Kidney tubule cell (primary cell): ENCODE measurements at places on chromosomes 3 and 15.

DNA sequence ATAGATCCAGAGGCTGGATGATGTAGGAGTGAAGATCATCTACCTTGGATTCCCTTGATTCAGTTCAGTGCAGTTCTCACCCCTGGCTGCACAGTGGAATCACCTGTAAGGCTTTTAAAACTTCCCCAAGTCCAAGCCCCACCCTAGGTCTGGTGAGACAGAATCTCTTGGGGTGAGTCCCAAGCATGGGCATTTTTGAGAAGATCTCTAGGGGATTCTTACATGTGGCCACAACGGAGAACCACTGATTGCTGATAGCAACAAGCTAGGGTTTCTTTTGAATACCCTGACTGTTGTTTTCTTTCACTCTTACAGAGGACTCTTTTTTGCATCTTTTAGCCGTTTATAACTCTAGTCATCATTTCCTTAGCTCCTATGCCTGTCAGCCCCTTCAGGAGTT lies 204.9 kb upstream of the RASGRP1 start:
- DNase-seq, result no peak

DNA sequence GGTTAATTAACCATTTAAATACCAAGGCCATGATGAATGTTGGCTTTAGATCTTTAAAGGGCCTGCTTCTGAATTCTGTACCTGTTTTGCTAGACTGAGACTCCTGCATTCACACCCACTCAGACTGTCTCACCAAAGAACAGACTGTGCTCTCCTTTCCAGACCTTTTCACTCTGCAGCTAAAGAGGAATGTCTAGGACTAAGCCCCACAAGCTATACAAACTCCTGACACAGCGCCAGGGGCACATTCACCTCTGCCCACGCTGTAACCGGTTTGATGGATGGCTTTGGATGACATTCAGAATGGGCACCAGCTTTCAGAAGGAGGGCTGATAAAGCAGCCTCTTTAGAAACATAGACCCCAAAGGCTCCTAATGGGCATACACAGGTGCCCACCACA lies 200.1 kb downstream of the KCNMB2 start:
- no peak for DNase-seq

GRCh38 chr3:107013641-107014040 lies 363.6 kb upstream of the CCDC54 start:
- DNase-seq, result no peak

- no peak for DNase-seq
Observed at GRCh38 chr15:74867466-74868038, 5.6 kb downstream of the SCAMP2 start.

GRCh38 chr3:56885879-56886278 lies 84.1 kb upstream of the ARHGEF3 start:
- DNase-seq, result no peak

DNA sequence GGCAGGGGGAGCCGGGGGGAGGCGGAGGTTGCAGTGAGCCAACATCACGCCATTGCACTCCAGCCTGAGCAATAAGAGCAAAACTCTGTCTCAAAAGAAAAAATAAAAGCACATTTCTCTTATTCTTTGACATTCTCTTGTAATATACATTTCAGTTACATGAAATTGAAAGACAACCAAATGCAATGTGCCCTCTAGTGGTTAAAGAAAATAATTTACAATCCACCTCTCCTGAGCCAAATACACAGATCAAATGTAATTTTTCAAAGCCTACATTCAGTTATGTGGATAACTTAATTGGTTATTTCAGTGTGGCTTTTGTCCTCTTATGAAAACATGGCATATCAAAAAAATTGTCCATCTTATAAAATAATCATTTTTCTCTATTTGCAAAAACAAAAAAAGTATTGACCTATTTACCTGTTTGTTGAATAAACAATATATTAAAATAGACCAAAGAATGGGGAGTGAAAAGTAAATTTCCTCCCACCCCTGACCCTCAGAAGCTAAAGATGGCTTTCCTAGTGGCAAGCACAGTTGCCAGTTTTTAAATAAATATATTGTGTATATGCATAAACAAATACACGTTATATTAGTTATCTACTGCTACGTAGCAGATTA lies 14.2 kb upstream of the U2SURP start:
- peak; percentile 54 for DNase-seq

DNA sequence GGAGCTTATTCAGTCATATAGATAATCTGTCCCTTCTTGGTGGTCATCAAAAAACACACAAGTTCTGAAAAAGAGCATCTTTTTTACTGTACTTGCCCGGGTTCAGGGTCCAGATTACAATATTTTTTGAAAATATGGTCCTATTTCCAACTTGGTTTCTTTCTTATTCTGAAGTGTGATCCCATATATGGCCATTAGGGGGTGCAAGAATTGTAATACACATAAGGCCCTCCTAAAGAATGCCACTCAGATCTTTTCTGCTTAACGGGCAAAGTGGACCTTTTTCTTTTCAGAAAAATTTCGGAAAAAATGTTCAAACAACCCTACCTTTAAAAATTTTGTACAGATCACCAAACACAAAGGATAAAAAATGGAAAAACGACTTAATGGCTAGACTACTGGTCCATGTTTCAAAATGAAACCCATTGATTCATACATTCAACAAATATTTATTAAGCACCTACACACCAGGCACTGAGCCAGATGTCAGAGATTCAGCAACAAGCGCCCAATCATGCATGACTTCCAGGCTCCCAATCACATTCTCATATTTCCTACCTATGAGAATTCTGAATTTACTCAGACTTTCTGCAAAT lies 102.0 kb upstream of the MYRIP start:
- peak; percentile 52 for DNase-seq

DNA sequence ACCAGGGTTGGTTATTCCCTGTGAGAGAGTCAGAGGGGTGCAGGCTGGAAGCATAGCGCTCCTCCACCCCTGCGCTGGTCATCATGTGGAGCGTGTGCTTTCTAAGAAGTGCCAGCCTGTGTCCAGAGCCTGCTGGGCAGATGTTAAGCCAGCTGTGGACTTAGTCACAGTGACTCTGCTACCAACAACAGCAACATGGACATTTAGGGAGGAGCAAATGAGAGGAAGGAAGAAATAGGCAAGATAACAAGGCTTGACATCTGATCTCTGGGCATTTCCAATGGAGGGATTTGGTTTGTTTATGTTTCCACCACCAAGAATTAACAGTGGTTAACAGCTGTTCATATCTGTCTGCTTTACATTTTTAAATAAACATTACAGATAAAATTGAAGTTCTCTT lies 36.4 kb upstream of the MYZAP start:
- no peak for DNase-seq

GRCh38 chr15:87343966-87344365 lies 912.6 kb downstream of the NTRK3 start:
- no peak for DNase-seq

- peak; percentile 84 for DNase-seq
Observed at GRCh38 chr3:44477312-44478030, at the start of gene ZNF445. Gene ZNF445, minus strand, starts transcription at chr3:44477670. Its CDS starts 22,121 bp downstream, at chr3:44455549.

GRCh38 chr3:77296527-77296926 lies 256.6 kb downstream of the ROBO2 start:
- DNase-seq, result peak; percentile 31

DNA sequence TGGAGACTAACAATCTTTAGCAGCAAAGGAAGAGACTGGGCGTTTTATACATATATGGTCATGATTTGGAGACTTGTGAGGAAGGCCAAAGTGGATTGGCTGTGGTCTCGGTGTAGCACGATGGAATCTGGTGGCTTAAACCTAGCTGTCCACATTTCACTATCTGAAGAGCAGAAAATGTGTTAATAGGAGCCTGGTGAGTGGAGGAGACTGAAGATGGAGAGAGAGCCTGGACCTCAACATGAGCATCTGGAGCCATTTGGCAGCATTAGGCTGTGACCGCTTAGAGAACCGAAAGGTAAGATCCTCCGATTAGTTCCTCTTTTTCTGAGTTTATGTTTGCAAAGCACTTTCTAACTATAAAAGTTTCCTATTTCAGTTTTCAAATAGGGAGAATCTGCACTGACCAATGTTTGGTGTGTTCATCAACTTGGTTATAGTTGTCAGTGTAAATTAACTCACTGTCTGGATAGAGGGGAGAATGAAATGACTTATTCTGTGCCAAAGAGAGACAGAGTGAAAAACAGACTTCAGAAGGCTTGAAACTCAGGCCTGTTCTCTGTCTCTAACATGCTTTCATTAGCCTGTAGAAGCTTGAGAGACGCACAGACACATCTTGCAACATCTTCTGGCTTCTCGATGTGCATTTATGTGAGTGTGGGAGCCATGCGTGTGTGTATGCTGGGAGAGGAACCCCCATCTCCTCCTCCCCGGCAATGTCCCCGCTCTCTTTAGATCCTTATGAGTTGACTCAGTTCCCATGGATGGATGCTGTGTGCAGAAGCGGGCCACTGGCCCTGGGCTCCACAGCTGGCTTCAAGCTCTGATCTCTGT lies 244.7 kb upstream of the TBL1XR1 start:
- no peak for DNase-seq

DNA sequence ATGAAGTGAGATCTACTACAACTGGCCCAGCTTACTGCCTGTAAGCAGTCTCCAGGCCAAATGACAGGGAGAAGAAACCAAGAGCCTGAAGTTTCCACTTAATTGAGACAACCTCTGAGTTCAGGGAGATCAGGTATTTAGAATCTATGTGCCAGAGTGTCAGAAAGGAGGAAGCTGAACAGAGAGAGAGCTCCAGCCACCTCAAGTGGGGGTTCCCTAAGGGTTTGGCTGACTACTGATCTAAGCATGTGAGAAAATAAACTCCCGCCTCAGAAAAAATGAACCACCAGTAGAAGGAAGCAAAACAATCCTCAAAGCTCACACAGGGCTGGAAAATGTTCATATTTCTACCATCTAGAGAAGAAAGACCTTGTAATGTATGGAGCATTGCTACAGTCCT lies 25.0 kb downstream of the ADAM10 start:
- peak; percentile 44 for DNase-seq

DNA sequence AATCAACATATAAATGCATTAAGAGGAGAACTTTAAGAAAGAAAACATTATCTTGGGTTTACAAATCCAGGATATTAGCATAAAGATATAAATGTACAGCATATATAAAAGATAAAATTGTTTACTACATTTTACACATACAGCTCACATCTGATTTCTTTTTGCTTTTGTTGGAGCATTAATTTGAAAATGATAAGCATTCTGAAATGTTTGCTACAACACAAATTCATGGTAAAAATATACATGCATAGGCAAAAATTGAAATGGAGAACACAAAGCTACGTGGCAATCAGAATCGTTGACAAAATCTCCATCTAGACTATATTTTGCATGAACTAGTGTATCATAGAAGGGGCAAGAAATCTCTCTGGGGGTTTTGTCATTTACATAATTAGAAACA lies 159.1 kb downstream of the TIGIT start:
- DNase-seq, result no peak

- no peak for DNase-seq
Observed at GRCh38 chr15:68208136-68208535, 3.0 kb upstream of the CALML4 start.

- DNase-seq, result peak; percentile 85
Observed at GRCh38 chr3:39107388-39108199, at the start of the genes GORASP1 and TTC21A. Gene GORASP1, minus strand, starts transcription at chr3:39107627. Its CDS starts 86 bp downstream, at chr3:39107541. Gene TTC21A, plus strand, starts transcription at chr3:39107680. Its CDS starts 158 bp downstream, at chr3:39107838.

- no peak for DNase-seq
Observed at GRCh38 chr3:27500035-27500434, 15.9 kb upstream of the SLC4A7 start.

- DNase-seq, result peak; percentile 6
Observed at GRCh38 chr3:72655131-72655551, 193.1 kb downstream of the SHQ1 start.

DNA sequence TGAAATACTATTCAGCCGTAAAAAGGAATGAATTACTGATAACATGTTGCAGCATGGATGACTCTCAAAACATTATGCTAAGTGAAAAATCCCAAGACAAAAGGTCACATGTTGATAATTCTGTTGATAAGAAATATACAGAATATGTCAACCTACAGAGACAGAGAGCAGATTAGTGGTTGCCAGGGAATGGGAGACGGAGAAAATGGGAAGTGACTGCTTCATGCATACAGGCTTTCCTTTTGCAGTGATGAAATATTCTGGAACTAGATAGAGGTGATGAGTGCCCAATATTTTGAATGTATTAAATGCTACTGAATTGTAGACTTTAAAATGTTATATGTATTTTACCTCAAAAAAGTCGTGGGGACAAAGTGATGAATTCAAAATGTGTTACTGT lies 56.2 kb downstream of the ABHD2 start:
- no peak for DNase-seq

- DNase-seq, result no peak
Observed at GRCh38 chr3:172222478-172223071, 183.2 kb downstream of the FNDC3B start.

GRCh38 chr15:35603856-35604255 lies 57.9 kb upstream of the DPH6 start:
- DNase-seq, result no peak

DNA sequence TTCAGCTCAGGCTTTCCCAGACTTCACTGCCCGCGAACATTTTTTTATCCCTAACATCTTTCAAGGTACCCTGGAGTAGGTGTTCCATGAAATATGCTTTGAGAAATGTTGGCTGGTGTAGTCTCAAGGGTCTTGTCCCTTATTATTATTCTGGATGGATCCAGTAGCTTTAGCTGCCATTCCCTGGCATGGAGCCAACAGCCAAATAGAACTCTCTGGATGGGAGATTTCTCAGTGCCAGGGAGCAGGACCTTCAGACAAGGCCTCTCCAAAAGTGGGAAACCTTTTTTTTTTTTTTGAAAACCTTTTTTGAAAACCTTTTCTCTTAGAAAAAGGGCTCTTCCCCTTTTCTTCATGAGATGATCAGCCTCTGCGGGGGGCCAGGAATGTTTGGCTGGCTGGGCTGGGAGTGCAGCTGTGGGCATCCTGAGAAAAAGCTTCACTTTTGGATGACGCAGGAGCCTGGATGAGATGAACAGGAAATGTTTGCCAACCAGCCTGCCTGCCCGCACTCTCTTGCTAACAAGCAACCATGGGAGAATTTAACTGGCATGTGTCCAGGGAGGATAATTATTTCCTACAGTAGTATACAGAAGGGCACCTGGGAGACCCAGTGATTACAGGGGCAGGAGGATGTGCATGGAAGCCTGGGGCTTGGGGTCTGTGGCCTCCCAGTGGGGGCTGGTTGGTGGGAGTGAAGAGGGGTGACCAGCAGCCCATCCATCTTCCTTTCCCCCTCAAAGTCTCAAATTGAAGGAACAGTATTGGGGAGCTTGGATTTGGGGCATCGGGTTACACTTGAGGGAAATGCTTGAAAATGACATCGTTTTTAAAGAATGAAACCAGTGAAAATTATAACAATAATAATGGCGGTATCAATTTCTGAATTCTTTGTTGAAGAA lies 109.1 kb upstream of the LRIG1 start:
- peak; percentile 88 for DNase-seq

DNA sequence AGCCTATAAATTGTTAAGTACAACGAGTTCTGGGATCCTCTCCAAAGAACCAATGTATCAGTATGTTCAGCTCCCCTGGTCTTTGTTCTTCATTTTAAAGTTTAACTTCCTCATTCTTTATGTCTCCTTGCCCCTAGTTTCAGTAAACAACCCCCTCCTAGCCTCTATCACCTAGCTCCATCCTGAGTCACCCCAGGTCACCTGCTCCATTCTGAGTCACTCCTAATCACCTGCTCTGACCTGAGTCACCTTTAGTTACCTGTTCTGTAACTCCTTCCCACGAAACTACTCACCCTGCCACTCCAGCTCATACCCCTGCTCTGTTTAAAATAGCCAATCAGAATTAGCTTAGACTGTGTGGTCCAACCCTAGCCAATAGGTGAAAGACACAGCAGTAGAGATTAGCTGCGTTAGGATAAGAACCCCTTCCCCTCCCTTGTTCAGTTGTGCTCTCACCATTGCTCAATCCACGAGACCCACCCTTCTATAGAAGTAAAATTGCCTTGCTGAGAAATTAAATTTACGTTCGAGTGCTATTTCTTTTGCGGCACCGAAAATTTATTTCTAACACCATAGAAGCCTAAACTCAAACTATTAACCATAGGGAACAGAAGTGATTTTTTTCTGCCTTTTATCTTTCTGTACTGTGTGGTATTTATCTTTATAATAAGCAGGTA lies 245.0 kb upstream of the ADAMTS9 start:
- peak; percentile 96 for DNase-seq
